HTR-8/SVneo (cell line): ENCODE measurements at places on chromosomes 1 and 21.
A peak's percentile ranks its signal among the peaks of the same experiment; 100 is the strongest.

- peak; percentile 75 for DNase-seq
Observed at GRCh38 chr1:155091071-155092051, 12.7 kb downstream of the EFNA3 start.

DNA sequence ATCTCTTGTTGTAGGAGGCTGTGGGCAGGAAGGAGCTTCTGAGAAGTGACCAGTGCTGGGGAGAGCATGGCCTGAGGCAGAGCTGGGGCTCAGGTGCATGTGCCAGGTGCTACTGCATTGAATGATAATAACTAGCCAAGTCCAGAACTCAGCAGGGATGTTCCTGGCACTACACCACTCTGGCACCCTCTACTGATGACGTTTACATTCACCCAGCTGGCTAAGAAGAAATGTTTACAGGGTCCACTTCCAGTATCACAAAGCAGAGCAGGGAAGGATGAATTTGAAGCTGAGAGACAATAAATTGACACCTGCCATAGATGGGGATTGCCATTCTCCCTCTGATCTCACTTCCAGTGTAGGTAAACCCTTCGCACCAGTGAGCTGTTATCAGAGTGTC is 411.8 kb downstream of the SETD4 start:
- DNase-seq = no peak

GRCh38 chr1:224629965-224630364 is 13.8 kb downstream of the CNIH3 start:
- no peak for DNase-seq

- no peak for DNase-seq
Observed at GRCh38 chr1:28770601-28771165, 33.9 kb downstream of the YTHDF2 start.

DNA sequence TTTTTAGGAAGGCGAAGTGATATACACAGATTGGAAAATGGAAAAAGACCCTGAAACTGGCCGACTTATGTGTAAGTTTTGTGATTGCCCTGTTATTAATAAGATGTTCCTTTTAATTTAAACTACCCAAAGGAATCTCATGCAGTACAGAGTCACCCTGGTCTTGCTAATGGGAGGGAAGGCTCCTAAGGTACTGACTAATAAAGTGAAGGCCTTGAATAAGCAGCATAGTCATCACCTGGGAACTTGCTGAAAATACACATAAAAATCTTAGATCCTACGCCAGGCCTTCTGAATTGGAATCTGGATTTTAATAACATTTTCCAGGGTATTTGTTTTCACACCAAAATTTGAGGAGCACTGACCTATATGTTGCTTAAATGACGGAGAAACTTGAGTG is 73.4 kb upstream of the MCOLN3 start:
- no peak for DNase-seq

- DNase-seq = peak; percentile 45
Observed at GRCh38 chr1:20430355-20431175, 55.4 kb downstream of the CAMK2N1 start.

DNA sequence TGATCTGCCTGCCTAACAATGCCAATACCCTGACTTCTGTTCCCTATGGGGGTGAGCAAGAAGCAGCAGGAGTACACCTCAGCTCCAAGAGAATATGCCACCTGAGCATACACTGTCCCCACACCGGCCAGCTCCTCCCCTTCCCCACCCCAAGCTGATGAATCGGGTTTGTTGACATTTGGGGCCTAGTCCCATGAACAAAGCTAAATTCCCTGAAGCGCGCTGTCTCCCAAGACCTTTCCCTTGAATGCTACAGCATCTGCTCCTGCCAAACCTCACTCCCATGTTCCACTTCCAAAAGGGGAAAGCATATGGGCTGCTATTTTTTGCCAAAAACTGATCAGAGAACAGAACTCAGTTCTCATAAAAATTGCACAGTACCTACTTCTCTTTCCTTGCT is 220.4 kb upstream of the CAMK1G start:
- DNase-seq = no peak

DNA sequence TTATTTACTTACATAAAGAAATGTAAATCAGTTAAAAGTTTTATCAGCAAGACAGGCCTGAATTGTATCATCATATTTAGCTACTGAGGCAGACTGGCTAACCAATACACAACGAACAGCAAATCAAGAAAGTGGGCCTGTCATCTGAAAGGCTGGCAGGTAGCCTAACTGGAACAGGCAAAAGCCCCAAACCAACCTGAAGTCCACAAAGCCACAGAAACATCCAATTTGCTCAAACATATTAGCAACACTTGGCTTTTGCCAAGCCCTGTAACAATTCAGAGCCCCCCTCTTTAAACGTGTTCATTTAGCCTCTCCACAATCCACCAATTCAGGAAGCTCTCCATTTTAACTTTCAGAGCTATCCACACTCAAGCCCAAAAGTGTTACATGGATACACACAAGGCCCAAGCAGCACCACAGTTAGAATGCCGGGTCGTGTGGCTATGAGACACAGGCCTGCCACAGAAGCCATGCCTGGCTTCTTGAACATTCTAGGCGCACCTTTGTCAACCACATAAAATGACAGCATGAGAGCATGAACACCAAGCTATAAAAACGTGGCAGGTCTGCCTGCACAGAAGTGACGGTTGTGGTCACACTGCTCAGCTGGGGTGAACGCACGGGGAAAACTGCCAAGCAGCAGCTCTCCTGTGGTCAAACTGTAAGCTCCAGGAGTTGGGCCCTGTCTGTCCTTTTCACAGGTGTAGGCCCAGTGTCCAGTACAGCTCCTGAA is 49.3 kb downstream of the CD34 start:
- DNase-seq = no peak

DNA sequence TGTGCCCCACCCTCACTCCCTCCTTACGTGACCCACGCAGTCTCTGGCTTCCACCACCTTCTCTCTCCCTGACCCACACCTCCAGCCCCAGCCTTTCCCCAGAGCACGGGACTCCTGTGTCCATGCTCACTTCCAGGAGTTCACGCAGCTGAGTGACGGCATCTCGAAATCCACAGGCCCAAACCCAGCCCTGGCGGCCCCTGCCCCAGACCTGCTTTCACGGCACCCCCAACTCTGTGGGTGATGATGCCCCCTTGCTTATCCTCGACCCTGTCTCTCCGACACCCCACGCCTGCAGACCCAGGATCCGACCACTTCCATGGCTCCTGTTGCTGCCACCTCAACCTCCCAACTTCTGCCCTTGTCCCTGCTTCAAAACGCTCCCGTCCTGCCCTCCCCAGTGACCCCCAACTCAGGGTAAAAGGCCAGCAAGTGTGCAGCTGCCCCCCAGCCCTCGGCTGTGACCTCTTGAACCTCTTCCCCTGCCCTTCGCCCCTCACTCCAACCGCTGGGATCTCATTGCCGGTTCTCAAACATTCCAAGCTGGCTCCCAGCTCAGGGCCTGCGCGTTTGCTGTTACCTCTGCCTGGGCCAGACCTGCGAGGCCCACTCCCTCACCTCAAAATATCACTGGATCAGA is 30.4 kb upstream of the LAPTM5 start:
- no peak for DNase-seq

DNA sequence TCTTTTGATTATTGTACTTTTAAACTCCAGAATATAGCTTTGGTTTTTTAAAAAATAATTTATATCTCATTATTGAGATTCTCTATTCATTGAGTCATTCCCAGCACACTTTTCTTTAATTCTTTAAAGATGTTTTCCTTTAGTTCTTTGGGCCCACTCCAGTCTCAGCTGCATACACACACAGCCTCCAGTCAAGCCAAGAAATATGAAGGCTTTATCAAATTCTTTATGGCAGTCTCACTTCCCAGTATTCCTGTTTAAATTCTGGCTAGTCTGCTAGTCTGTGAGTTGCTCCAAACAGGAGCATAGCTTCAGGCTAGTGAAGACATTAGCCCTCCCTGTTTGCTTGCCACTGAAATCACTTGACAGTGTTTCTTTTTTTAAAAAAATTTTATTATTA is 61.2 kb downstream of the CRP start:
- DNase-seq = no peak

DNA sequence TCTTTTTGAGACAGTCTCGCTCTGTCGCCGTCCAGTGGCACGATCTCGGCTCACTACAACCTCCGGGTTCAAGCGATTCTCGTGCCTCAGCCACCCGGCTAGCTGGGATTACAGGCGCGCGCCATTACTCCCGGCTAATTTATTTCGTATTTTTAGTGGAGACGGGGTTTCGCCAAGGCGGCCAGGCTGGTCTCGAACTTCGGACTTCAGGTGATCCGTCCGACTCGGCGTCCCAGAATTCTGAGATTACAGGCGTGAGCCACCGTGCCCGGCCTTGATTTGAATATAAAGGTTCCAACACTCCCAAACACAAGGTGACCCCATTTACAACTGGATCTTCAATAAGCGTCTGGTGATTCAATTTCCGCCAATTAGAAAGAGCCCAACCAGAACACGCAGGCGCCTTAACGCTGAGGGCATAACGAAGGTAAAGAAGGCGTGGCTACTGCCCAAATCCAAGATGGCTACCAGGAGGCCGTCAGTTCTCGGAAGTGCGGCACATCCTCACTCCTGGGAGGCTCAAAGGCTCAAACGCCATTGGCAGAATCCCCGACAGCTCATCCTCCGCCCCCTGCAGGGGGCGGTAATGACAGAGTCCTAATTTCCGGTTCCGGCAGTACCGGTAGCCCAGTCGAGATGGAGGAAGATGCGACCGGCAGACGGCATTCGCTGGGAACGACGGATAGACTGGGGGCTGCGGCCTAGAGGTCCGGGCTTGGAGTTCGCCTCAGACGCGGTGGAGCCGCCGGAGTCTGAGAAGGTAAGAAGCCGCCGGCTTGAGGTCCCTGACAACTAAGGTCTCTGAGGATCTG is at the start of gene SLC25A44:
SLC25A44 (plus strand) TSS at position 617 of the 812 bp plus-strand sequence. CDS start 5,744 bp downstream, outside the sequence.
- DNase-seq = peak; percentile 95

DNA sequence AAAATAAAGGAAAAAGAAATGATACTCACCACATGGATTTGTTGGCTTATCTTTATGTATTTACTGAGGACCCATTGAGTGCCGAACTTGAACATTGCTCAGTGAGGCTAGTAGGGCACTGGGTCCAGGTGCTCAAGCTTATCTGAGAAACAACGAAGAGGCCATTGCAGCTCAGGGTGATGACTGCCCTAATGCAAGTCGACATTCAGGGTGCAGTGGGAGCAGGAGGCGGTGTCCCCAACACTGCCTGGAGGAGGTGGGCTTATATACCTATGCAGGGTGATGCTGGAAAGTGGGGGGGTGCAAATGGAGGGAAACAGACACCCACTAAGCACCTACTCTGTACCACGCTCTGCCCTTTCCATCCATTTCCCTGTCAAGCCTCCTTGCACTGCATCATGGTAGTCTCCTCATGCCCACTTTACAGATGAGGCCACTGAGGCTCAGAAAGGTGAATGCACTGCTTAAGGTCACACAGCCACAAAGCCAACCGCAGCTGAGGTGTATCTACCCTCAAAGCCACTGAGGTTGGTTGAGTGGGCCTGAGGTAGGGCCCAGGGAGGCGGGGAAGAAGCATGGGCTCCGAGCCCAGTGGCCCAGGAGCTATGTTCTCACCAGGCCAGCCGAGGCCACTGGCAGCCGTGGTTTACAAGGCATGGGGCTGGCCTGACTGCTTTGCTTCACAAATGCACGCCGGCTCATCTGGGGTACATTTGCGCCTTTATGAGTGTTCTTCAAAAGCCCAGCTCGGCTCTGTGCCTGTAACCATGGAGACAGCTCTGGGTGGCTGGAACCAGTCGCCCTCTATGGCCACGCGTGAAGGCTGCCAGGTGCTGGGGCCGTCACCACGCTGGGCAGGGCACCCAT is 103.8 kb downstream of the EPHB2 start:
- no peak for DNase-seq

GRCh38 chr1:147078606-147079399 is 93.5 kb downstream of the PRKAB2 start:
- no peak for DNase-seq

DNA sequence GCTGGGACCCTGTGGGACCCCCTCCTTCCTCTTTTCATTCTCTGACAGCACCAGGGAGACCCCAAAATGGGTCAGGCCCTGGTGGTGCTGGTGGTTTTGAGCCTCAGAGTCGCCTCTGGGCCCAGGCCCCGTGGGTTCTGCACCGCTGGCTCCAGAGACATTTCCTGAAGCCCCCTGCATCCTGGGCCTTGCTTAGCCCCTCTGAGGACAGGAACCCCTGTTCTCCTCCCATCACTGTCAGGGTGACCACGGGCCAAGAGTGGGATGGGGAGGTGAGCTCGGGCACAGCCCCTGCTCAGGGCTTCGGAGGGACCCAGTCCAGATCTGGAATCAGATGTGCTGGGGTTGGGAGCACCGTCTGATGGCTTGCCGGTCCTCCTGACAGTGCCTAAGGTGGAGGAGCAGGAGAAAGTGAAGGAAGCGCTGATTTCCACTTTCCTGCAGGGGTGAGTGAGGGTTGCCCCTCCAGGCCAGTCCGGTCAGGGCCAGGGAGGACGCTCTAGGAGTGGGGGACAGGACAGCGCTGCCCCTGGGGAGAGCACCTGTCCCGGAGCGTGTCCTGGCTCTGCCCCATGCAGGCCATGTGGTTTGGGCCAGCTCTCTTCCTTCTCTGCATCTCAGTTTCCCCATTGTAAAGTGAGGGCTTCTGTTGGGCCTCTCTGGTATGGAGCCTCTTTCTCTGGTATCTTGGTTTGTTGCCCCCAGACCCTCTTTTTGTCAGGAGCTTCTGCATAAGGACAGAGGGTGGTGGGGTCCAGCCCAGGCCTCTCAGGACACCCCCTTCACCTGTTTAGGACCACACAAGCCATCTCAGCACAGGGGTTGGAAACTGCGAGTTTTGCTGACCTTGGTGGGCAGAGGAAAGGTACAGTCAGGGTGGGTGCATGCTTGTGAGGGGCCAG is 71.0 kb downstream of the TRIM11 start:
- DNase-seq = no peak

DNA sequence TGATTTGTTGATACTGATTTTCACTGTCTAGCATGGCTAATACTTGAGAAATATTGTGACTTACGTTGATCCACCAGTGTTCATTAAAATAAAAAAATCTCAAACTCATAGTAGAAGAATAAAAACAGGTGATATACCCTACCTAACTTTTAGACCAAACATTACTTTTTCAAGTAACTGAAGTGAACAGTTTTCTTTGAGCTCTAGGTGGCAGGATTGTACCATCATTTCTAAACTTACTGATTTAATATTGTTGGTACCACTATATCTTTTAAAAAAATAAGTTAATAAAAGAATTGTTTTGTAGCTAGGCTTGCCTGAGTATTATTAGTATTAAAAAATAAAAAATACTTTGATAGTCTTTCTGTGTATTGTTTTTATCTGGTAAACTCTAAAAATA is 21.5 kb downstream of the CDC73 start:
- no peak for DNase-seq

DNA sequence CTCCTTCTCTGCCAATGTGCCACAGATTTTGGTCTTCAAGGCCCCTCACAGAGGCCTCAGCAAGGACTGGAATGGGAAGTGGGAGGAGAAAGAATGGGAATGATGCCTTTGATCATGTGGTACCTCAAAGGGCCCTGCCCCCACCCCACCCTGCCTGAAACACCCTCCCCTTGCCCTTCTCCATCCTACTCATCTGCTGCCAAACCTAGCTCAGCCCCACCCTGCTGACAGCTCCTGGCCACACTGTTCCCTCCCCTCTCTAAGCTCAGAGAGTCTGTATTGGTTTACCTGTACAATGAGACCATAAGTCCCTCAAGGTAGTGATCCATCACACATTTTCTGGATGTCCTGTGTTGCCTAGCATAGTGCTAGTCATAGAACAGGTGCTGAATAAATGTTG is 6.7 kb upstream of the ARHGAP30 start:
- no peak for DNase-seq
